ENCODE measurements at places on chromosomes 2 and 18.

- DNase-seq = no peak
These were observed 8.4 kb upstream of the ANXA4 start for GRCh38 chr2:69733342-69734034.

DNA sequence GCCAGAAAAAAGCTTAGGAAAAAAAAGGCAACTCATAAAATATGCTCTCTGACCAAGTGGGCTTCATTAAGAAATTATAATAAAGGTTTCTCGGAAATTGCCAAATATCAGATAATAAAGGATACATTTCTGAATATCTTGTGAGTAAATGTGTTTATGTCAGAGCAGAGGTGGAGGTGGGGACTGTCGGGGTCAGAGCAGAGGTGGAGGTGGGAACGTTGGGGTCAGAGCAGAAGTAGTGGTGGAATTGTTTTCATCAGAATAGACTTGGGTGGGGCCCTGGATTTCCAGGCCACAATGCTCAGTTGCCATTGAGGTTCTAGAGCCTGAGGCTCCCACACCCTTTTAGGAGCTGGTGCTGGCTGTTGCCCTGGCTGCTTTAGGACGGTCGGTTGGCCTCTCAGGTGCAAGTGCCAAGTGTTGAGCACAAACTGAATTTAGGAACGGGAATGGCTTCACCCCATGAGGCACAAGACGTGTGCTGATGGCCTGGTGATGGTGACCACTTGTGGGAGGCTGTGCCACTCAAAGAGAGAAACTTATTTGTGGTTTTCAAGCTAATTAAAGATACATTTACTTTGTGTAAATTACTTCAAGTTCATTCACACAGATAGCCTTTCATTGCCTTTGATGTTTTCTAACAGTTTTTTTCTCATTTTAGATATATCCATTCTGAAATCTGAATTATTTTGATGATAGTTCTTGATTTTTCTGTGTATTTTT, 131.5 kb downstream of the ATP9B start:
- no peak for DNase-seq

DNA sequence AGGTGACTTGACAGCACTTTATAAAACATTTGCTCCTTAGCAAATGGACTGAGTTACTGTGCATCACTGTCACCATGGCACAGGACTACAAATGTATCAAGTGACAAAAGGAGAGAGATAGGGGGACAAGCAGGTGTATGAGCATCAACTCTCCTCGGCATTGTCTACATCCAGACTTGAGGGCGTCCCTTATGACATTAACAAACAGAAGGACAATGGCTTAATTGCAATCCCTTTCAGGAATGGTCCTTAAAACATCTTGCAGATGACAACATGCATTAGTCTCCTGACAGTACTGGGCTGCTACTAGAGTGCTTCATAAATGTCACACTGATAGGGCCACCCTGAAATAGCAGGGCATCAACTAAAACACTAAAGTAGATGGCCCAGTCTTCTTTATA, 198.8 kb downstream of the PDE1A start:
- DNase-seq = no peak

DNA sequence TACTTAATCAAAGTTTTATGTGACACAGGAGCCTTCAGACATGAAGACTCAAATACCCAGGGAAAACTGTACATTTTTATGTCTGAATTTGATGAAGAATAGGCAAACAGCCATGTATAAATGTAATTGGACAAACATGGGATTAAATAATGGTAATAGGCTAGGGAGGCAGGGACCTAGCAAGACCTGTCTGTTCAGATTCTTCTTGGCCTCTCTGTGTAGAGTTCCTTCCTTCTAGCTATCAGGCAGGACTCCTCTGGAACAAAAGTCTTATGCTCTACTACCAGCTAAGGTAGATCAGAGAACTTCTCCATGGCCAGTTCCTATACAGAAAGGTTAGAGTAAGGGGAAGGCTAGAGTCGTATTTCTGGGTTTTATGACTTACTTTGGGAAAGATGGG, 9.5 kb upstream of the PARD3B start:
- DNase-seq = no peak

GRCh38 chr2:23925702-23926289, 1.1 kb downstream of the ATAD2B start:
- peak; percentile 28 for DNase-seq

DNA sequence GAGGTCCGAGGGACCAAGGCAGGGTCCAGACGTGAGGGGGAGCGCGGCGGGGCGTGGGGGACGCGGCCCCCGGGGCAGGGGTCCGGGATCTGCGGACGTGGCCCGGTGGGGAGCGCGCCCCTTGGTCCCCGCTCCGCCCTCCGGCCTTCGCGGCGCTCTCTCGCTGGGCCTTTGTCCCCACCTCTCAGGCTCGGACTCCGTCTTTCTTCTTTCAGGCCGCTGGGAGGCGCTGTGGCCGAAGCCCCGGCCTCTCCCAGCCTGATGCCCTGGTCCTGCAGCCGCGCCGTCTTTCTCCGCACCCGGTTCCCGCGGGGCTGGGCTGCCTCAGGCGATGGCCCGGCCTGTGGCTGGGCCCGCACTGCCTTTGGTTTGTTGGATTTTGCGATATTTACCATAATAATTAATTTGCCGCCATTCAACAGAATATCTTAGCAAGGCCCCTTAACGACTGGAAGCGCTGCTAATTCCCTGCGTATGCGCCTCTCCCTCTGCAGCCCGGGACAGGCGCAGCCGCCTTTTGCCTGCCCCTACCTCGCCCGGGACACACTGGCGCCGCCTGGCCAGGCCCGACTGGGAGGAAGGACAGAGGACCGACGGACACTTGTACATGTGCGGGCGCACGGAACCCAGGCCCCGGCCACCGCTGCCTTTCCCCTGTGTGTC, 10.8 kb downstream of the SIX3 start:
- DNase-seq = no peak

GRCh38 chr18:11689669-11690565, 853 bp downstream of the GNAL start:
- DNase-seq = no peak

- no peak for DNase-seq
These were observed 825 bp downstream of the GRB14 start for GRCh38 chr2:164620457-164620856.

- DNase-seq = no peak
These were observed 93.1 kb upstream of the GALNT5 start for GRCh38 chr2:157164370-157164769.

GRCh38 chr18:72235422-72235821, 308.7 kb downstream of the CBLN2 start:
- DNase-seq = no peak
